Fibroblast of skin of right quadriceps (primary cell): ENCODE measurements at places on chromosomes 5 and 9.

- DNase-seq = no peak
These were observed 1.3 kb upstream of the TBC1D2 start for GRCh38 chr9:98256756-98257155.

DNA sequence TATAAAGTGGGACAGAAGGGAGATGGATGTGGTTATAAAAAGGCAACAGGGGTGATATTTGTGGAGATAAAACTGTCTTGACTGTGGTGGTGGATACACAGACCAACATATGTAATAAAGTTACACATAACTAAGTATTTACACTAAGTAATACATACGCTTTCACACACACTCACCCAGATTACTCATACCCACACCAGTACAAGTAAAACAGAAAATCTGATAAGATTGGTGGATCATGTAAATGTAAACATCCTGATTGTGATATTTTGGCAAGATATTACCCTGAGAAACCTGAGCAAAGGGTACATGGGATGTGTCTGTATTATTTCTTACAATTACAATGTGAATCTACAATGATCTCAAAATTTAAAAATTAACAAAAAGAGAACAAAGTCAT lies 53.3 kb upstream of the SLIT3 start:
- peak; percentile 60 for DNase-seq

DNA sequence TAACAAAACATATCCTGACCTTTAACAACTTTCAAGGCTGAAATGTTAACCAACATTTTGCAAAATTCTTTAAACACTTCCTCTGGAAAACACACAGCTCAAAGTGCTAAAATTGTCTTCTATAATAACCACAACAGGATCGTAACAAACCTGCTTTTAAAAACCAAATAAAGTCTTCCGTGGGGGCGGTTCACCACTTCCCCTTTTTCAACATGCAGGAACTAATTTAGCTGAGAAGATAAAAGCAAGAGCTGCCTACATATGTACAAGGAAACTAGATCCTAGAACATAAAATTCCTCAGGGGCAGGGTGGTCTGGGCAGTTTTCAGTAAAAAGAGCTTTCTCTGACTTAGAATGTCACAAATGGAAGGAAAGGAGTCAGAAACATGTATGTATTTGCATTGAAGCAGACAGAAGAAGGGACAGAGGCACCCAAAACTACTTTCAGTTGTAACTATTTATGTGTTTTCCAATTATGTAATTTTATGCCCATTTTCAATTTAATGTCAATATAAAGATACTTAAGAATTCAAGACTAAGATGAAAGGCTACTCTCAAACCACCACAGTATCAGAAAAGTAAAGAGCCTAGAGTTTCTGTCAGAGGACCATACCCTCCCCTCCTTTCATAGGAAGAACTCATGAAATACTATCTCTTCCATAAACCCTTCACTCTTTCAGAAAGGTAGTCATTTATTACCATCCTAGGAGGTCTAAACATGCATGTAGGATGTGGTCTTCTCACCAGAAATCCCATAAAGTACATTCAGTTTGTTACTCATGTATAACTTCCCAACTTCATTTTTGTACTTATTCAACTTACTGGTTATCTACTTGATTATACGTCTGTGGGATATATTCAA lies 185.9 kb upstream of the RASA1 start:
- DNase-seq = no peak

DNA sequence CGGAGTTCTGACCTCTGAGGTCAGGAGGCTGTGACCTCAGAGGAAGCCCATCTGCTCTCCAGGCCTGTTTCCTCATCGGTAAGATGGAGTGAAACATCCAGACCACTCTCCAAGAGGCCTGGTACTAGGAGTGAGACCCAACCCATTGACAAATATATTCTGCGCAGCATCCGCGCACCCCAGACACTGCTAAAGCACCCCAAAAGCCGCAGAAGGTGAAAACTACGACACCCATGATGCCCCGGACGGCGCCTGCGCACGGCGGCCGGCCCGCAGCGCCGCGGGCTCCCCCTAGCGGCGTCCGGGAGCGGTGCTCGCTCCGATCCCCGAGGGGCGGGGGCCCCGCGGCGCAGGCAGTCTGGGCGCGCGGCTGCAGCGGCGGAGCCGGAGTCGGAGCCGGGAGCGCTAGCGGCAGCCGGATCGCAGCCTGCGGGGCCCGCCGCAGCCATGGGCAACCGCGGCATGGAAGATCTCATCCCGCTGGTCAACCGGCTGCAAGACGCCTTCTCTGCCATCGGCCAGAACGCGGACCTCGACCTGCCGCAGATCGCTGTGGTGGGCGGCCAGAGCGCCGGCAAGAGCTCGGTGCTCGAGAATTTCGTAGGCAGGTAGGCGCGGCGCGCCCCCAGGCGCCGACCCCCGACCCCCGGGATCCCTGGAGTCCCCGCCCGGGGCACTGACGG lies at the start of gene DNM1:
DNM1 (plus strand) TSS at position 356 of the 683 bp plus-strand sequence; CDS start at position 448, 92 bp downstream.
- peak; percentile 60 for DNase-seq

- DNase-seq = no peak
These were observed 176.3 kb upstream of the OTULINL start for GRCh38 chr5:14405267-14405666.

- no peak for DNase-seq
These were observed 6.0 kb downstream of the OLFML2A start for GRCh38 chr9:124782661-124783574.

- DNase-seq = peak; percentile 65
These were observed 140.2 kb upstream of the SGCD start for GRCh38 chr5:156186760-156187159.

- DNase-seq = peak; percentile 1
These were observed 463.3 kb upstream of the DMAC1 start for GRCh38 chr9:8262625-8263622.

DNA sequence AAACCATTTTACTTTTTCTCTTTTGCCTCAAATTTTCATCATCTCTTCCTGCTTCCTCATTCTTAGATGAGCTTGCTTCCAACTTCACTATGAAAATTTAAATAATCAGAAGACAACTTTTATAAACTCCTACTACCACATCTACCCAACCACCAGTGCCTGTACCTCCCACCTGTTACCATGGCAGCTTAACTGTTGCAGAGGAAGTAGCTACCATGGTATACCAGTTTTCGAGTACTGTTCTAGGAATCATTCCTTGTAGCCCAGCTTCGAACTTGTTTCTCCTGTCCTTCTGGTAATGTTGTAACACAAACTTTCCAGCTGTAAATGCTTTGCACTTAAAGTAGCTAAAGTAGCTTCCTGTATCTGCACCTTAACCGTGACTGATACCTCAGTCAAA lies 266.8 kb upstream of the NREP start:
- no peak for DNase-seq

GRCh38 chr9:113651896-113652295 lies 188.4 kb downstream of the RGS3 start:
- DNase-seq = no peak

DNA sequence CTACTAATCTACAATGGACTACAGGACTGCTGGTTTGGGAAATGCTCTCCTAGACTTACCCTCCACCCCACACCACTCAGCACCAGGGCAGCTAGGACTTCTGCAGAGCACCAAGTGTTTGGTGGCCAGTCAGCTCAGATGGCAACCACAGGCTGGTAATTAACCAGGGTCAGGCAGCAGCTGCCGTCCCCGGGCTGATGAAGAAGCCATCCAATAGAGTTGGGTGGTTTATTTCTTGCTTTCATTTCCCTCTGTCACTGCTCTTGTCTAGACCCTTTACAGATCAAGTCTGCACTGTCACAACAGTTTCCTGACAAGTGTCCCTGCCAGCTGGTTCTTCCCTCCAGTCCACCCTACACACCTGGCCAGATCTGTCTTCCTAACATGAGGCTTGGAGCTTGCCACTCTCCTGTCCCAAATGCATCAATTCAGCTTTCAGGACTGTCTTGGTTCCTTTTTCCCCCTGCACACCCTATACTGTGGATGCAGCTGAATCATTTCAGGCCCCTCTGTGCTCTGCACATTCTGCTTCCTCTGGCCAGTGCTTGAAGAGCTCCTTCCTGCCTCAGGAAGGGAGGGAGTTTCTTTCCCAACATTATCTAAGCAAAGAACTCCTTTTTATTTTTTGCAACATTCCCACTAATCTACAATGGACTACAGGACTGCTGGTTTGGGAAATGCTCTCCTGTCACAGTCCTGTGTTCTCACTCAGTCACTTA lies 30.2 kb upstream of the HSPA9 start:
- DNase-seq = no peak

- no peak for DNase-seq
These were observed 136.7 kb upstream of the HAPLN1 start for GRCh38 chr5:83857341-83857740.

DNA sequence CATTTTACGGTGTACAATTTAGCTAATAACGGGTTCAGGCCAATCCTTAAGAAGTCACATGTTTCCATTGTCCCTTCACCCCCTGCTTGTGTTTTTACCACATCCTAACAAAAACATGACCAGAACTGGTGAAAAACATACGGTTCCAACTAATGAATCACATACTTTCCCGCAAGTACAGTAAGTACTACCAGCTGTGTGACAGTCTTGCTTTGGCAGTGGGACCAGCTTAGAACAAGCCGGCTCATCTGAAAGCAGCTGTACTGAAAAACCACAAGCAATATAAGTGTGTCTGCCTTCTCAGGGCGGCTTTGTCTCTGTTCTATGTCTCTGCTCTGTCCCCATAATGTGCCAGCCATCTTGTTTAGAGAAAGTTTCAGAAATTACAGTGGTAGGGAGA lies 242.5 kb downstream of the BNC2 start:
- DNase-seq = peak; percentile 97

DNA sequence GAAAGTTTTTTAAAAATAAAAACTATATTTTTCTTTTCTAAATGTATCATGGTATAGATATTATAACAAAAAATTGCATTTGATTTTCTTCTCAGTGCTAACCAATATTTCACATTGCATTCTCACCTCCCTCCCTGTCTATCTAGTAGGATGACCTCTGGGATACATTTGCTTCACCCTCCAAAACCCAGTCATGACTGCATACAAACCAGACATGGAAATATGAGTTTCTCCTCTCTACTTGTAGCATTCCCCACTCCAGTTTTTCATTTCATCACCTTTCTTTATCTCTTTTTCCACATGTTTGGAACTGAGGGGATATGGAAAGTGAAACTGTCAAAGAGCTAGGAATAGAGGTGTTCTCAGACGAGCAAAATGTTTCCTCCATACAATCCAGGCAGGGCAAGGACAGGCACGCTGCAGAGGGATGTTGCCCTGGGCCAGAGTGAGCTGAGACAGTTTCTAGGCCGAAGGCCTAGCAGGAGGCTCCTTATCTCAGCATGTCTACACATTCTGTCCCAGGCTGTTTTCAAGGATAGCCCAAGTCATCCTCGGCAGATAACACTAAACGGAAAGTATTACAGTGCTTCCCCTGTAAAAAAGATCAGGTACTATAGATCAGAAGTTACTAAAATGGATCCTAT lies 46.7 kb downstream of the MEF2C start:
- no peak for DNase-seq

- peak; percentile 94 for DNase-seq
These were observed 356.2 kb upstream of the NUDT12 start for GRCh38 chr5:103918668-103919367.

DNA sequence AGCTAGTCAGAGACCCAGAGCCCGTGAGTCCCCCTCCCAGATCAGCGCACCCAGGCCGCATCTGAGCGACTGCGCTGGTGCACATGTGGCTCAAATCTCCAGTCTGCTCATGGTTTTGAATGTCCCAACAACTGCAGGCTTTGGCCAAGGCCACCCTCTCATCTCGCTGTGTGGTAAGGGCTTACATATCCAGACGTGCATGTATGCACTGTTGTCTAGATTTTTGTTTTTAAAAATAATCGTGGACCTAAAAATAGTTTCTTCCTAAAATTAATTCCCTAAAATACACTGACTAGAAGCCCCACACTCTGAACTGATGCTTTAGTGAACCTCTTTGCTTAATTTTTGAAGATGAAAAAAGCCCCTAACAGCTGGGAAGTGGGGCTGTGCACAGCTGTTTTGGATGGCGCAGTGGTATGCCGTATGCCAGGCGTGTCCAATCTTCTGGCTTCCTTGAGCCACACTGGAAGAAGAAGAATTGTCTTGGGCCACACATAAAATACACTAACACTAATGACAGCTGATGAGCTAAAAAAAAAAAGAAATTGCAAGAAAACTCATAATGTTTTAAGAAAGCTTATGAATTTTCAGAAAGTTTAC lies 143.0 kb upstream of the LHFPL2 start:
- no peak for DNase-seq

- DNase-seq = no peak
These were observed 31.7 kb downstream of the NRG2 start for GRCh38 chr5:140011297-140011802.

GRCh38 chr9:34431667-34432066 lies 26.7 kb downstream of the FAM219A start:
- DNase-seq = no peak

DNA sequence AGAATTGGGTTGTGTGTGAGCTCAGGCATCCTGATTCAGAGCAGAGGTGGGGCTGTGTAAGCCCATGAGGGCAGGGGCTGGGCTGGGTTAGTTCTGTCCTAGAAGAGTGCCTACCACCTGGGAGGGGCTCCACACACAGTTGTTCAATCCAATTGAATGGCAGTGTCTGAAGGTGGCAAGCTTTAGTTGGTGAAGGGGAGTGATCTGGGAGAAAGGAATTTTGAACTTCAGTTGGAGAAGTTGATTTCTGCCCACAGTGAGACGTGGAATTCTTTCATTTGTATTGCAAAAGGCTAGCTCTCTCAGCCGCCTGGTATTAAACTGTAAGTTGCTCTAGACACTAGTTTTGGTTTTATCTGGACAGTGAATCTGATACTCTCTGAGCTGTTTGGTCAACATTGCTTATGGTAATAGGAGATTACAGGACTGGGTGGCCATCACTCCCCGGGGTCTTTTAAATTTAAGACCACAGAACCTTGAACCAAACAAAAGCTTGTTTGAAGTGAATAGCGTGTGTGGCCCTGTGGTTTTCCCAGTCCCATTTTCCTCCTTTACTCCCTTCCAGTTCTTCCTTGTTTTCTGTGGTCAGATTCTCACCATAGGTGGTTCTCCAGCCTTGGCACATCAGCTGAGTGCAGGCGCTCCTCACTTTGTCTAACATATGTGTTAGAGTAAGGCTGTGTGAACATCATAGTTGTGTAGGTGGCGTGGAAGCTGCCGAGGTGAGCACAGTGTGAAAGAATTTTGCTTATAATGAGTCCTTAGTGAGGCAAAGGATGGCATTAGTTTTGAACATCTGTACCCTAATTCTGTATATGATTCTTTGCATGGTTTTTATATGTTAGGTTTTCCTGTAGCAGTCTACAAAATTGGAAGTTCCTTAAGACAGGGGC lies 78.0 kb downstream of the ARHGAP26 start:
- DNase-seq = peak; percentile 28

GRCh38 chr5:165201369-165201768 lies 1696.0 kb downstream of the MAT2B start:
- peak; percentile 25 for DNase-seq

- no peak for DNase-seq
These were observed 123.2 kb downstream of the JAKMIP2 start for GRCh38 chr5:147659166-147659929.

DNA sequence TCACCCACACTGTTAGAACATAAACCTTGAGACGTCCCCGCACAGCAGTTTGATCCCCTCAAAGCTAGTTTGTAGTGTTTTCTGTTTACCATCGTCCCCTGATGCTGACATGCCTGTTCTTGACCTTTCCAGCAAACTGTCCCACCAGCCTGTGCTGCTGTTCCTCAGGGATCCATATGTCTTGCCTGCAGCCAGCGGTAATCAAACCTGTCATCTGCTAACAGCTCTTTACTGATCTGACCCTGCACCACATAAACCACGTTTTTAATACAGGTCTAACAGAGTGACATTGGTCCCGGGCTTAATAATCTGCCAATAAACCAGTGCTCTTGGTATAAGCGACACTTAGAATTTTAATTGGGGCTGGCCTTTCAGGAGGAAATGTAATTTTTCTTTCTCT lies 34.7 kb downstream of the PPIC start:
- DNase-seq = no peak
